ENCODE measurements at places on chromosomes 7 and 10.

DNA sequence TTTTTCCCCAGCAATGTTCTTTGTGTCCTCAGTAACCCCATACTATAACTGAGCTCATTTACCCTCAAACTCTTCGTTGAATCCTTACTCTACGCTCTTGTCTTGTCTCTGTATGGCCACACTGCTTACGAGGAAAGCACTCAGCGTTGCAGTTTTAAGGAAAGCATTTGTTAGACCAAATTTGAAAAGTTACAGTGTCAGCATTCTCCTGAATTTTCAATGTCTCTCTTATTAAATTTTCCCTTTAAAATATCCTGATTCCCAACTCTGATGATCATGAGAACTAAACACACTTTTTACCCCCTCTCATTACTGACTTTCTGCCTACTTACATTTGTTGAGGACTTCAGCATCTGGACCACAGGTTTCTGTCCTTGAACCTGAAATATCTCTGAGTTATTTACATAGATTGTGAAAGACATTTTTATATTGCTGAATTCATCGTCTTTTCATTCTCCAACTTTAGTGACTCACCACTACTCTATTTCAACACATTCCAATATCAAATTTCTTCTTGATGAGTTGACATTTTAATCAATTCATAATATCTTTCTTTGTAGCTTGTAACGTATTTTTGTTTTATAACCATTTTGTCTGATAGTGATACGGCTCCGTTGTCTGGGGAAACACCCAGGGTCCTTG lies 19.8 kb upstream of the VWDE start:
- peak; percentile 54 for DNase-seq

DNA sequence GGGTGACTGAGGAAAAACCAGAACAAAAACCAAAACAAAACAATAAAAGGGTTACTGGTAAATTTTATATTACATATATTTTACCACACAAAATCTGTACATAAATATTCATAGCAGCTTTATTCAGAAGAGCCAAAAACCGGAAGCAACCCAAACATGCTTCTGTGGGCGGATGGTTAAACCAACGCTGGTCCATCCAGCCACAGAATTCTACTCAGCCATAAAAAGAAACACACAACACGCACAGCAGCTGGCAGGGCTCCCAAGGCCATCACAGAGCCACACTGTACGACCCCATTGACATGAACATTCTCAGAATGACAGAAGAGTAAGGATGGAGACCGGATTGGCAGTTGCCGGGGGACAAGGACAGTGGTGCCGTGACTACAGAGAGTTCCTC lies 83.6 kb downstream of the PROSER2 start:
- no peak for DNase-seq

DNA sequence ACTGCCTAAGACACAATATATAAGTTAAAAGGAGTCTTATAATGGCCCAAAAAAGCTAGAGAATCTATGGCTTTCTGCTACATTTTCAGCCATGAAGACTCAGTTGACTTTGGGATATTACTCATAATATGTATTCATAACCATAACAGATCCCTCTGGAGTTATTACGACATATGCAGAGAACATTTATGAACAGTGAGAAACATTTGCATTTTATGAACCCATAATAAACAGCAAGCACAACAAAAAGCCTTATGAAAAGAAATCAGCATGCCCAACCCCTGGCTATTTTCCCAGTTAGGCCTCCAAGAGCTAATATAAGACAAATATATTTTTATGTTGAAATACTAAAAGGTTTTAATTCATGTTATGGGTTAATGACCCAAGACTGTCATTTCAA lies 52.4 kb downstream of the ARMH3 start:
- no peak for DNase-seq

- DNase-seq, result no peak
Observed at GRCh38 chr10:129754211-129755050, 209.6 kb downstream of the EBF3 start.

DNA sequence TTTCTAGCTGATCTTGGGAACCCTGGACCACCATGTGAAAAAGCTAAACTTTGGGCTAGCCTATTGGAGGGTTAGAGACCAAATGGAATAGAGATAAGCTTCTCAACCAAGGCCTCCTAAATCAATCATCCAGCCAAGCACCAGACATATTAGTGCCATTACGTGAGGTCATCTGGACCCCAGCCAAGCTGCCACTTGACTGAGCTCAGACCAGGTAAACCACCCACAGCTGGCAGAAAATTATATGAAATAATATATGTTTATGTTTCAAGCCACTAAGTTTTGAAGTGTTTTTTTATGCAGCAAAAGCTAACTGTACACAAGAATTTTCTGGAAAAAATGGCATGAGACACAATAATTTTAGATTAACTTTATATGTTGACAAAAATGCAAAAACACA lies 82.6 kb upstream of the PCGF5 start:
- DNase-seq, result no peak

GRCh38 chr10:102114861-102115618 lies 5.1 kb downstream of the LDB1 start:
- DNase-seq, result peak; percentile 52

- no peak for DNase-seq
Observed at GRCh38 chr7:159136442-159136841, 8.2 kb downstream of the VIPR2 start.

DNA sequence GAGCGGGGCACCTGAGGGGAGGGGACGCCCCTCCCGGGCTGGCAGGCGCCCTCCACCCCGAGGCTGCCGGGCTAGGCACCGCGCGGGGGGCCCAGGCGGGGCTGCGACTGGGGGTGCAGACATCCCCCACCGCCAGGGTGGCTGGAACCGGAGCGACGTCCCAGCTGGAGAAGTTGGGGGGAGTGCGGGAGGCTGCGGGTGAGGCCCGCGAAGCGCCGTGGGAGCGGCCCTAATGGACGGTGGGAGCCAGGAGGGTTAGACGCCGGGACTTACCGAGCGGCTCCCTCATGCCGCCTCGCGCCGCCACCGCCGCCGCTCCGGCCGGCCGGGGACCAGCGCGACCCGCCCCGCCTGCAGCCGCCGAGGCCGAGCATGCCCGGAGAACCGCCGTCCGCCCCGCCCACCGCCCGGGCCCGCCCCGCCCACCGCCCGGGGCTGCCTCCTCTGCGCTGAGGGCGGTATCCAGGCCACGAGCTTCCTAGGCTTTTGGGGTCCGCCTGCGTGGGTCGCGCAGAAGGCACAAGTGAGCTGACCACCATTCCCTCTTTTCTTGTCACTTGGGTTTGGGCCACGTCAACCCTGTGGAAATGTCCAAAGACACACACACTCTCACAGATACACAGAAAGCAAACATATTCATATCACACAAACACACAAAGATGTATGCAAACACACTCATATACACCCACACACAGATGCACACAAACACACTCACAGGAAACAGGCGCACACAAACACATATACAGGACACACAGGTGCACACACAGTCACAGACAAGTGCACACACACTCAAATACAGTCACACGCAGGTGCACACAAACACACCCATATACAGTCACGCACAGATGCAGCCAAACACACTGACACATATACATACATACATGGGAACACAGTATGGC lies at the start of gene JCAD:
Gene JCAD, minus strand, starts transcription at position 378 of the 899 bp plus-strand sequence. CDS start 11,774 bp downstream, outside the sequence.
- no peak for DNase-seq

DNA sequence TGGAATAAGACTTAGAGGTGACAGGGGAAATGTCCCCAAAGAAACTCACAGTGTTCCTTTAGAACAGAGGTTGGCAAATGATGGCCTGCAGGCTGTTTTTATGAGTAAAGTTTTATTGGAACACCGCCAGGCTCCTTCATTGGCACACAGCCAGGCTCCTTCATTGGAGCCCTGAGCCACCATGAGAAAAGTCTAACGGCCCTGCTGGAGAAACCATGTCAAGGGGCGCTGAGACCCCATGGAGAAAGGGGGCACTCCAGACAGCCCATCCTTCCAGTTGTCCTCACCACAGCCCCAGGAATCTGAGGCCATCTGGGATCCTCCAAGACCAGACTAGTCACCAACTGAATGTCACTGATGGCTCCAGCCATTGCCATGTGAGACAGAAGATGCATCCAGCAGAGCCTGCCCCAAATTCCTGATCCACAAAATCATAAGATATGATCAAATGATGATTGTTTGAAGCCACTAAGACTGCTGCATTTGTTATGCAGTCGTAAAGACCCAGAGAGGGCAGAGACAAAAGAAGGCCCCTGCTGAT lies 88.2 kb upstream of the GPR26 start:
- DNase-seq, result no peak

DNA sequence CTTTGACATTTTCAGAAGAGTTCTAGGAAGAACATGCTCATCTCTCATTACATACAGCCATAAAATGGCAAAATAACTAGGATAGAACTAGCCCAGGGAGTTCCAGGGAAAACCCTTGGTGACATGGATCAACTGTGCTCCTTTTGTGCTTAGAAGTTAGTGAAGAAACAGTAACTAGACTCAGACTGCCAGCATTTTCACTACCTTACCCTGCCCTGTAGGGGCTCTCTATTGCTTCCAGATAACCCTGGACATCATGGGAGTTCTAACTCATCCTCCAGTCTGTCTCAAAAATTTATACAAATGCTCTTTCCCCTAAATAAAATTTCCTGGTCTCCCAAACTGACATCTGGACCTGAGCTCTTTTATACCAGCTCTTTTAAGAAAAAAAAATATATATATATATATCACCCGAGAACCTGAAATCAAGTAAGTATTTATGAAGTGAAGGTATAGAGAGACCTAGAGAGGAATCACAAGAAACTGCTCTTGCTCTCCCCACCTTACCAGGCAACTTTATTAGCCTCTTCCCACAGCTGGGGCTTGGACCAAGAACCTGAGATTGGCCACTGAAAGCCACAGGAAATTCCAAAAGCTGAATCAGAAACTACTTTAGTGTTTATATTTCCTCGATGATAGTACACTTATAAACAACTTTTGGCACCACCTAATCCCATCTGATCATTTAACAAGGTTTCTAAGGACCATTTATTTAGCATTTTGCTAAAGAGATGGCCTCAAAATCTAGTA lies 101.4 kb downstream of the RELN start:
- DNase-seq, result no peak

DNA sequence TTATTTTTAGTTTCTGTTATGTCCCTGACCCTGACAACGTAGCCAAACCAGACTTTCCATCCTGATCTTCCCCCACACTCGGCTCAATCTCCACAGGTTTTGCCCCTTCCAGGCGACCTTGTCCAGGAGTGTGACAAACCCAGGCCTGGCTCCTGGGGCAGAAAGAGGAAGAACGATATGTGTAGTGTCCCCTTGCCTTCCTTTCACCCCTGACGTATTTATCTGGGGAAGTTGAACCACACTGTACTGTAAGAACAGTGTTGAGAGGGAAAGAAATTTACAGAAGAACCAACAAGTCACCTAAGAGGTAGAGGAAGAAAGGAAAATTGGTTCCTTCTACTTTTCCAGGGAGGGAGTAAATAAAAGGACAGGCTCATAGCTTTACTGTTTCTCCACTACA lies 158.0 kb downstream of the VTI1A start:
- no peak for DNase-seq

- DNase-seq, result no peak
Observed at GRCh38 chr7:24456526-24457218, 116.6 kb upstream of the PALS2 start.

GRCh38 chr7:94642838-94643653 lies 12.9 kb downstream of the SGCE start:
- no peak for DNase-seq

- DNase-seq, result no peak
Observed at GRCh38 chr7:84372712-84373111, 178.1 kb upstream of the SEMA3A start.

DNA sequence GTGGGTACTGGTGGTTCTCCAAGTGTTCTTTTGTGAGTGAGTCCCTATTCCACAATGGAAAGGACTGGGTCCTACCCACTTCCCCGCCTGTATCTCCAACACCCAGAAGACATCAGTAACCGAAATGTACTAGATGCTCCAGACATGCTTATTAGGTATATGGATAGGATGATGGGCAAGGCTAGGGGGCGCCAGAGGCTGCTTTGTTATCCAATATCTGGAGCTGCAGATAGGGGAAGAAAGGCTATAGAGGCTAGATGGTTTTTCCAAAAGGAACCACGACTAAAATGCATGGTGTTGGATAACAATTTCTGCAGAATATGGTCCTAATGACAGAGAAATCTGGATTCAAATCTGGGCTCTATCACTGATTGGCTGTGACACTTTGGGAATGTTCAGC lies 56.2 kb upstream of the TM9SF3 start:
- no peak for DNase-seq

DNA sequence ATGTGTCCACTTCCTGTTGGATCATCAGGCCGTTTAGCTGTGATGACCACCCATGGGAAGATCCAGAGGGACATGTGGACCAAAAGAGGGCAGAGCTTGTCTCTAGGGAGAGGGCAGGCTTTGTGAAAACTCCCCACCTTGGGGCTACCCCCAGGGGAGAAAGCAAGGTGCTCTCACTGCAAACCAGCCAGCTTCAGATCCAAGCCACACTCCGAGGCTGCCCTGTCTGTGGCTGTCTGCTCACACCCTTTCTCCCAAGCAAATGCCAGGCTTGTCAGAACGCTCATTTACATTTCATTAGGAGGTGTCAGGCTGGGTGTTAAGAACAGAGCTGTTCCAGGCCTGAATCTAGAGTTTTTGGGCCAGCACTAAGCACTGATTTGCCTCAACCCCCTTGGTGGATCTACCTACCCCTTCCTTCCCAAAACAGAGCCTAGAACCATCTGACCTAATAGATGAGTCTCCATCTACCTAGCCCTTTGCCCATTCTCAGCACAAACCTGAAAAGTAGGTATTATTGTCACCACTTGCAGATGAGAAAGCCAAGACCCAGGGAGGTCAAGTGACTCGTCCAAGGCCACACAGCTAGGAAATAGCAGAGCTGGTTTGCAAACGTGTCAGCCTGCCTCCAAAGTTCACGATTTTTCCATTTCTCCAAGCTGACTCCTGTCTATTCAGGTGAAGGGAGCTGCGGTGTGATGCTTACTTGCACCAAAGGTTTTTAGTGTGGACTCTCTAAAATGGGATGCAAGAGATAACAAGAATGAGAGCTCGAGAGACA lies 130.9 kb downstream of the EMX2 start:
- no peak for DNase-seq

DNA sequence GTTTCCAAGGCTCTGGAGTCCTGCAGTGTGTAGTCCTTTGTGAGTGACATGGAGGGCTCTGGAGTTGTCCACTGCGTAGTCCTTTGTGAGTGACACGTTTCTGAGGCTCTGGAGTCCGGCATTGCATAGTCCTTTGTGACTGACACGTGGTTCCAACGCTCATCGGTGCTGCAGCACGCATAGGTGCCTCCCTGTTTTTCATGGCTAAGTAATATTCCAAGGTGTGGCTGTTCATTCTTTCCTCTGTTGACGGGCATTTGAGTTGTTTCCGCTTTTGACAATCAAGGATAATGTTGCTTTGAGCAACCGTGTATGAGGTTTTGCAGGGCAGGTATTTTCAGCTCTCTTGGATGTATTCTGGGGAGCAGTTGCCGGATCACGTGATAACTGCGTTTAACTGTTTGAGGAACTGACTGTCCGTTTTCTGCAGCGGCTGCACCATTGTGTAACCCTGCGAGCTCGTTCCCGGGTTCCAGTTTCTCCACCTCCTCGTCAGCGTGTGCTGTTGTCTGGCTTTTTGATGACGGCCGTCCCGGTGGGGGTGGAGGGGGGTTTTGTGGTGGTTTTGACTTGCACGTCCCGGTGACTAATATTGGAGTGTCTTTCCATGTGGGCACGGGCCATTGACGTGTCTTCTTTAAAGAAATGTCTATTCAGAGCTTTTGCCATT lies 21.1 kb downstream of the FAM20C start:
- DNase-seq, result no peak
